HTR-8/SVneo (cell line): ENCODE measurements at places on chromosomes 3 and 15.

- DNase-seq: no peak
Measured at GRCh38 chr15:68145706-68146105, 59.4 kb downstream of the CALML4 start.

DNA sequence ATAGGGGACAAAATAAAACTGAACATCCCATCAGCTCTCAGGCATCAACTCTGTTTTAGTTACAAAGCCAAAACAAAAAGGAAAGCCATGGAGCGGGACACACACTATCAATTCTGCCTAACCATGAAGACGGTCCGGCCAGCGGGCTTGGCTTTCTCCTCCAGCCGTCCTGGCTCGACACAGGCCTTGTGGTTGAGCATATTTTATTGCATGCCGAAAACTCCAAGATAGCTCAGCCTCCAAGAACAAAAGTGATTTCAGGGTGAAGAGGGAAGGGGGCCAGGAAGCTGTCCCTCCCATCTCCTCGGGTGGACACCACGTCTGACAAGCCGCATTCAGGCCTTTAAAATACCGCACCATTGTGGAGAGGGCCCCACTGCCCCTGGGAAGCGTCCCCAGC lies 31.2 kb downstream of the WNT5A start:
- DNase-seq: no peak

- DNase-seq: no peak
Measured at GRCh38 chr15:68298882-68299381, 21.4 kb downstream of the FEM1B start.

DNA sequence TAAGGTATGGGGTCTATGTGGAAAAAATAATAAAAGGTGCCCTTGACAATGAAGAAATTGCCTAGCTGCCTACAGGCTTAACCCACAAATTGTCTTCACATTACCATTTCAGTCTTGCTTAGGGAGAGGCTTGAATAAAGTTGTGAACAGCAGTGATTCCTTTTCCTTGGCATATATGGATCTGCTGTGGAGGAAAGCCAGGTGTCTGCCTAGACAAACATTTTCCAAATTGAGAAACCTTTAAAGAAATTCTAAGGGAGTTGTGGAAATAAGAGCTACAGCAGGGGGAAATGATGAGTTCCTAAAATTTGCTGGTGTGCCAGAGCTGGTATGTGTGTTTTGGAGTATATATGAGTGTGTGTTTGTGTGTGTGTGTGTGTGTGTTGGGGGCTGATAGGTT lies 452.1 kb downstream of the NTRK3 start:
- DNase-seq: no peak

- DNase-seq: no peak
Measured at GRCh38 chr3:168116279-168116678, 20.6 kb upstream of the GOLIM4 start.
